ENCODE measurements at places on chromosomes 7 and 10. TPM values are rescaled to one million over a fixed set of nuclear protein-coding genes. Genes with fewer than 3 reads are reported as not detected.

The CDNF gene
- total RNA-seq: 3.5 TPM

GRCh38 chr7:65915921-65916657 is 43.2 kb downstream of the VKORC1L1 start:
- no peak for DNase-seq

- no peak for DNase-seq
These were observed 12.3 kb upstream of the EGFR start for GRCh38 chr7:55006499-55006898.

- DNase-seq: no peak
These were observed 534.2 kb downstream of the CCSER2 start for GRCh38 chr10:84862551-84862950.
